Foreskin fibroblast (primary cell): ENCODE measurements at places on chromosomes 16 and 17.

DNA sequence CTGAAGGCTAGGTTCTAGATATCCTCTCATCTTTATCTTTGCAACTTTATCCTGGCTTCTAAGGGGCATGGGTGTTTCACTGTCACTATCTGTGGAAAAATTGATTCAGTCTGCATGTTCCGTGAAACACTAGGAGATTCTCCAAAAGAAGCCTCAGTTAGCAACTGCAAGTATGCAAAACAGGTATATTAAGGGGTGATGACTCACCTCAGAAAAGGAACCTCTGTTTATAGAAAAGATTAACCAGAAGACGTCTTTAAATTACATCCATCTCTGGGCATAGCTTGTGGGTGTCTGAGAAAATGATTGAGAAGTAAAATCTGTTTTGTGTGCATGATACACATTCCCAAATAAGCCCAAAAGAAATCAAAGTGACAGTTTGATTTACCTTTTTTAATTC lies 353.8 kb upstream of the HSBP1 start:
- DNase-seq = no peak

GRCh38 chr17:3770466-3770865 lies 30.5 kb downstream of the ITGAE start:
- DNase-seq = no peak

- DNase-seq = no peak
Observed at GRCh38 chr16:55222486-55222885, 101.5 kb upstream of the IRX6 start.

- peak; percentile 82 for DNase-seq
Observed at GRCh38 chr17:19647697-19648474, 665 bp upstream of the ALDH3A2 start.

DNA sequence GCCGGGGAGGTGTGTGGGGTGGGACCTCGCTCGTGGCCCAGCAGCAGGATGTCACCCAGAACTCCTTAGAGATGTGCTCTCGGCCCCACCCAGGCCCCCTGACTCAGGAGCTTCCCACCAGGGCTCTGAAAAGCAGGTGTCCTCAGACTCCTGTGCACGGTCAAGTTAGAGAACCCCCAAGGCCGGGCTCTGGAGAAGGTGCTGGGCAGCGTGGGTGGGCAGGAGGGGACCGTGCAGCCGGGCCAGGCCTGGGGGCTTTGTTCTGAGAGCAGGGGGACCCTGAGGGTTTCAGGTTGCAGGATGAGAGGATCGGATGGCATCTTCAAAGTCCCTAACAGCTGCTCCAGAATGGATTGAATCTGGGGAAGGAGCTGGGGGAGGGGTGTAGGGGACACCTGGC lies 164.4 kb upstream of the CIBAR2 start:
- DNase-seq = no peak

- DNase-seq = peak; percentile 54
Observed at GRCh38 chr17:76266244-76266938, 1.2 kb downstream of the UBALD2 start.

- DNase-seq = no peak
Observed at GRCh38 chr16:48146710-48147109, 9.1 kb downstream of the ABCC12 start.

- DNase-seq = peak; percentile 46
Observed at GRCh38 chr17:57256708-57257112, 387 bp downstream of the MSI2 start.

DNA sequence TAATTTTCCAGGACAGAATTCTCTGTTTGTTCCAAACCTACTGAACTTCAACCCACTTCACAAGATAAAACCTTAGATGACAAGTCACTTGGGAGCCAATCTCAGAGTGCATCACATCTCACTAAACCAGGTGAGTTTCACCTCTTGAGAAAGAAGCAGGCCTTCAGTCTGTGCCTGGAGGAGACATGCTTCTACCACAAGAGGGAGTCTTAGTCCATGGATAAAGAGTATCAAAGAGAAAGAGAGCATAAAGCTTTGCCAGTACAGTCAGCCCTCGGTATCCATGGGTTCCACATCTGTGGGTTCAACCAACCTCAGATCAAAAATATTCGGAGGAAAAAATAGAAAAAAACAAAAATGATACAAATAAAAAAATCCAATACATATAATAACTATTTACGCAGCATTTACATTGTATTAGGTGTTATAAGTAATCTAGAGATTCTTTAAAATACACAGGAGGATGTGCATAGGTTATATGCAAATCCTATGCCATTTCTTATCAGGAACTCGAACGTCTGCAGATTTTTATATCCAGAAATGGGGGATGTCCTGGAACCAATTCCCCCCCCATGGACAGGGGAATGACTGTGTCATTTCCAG lies 37.7 kb downstream of the DUSP14 start:
- DNase-seq = peak; percentile 77

- DNase-seq = no peak
Observed at GRCh38 chr17:31388770-31389656, 2.5 kb upstream of the RAB11FIP4 start.

- no peak for DNase-seq
Observed at GRCh38 chr16:84161037-84161436, 15.9 kb downstream of the DNAAF1 start.

DNA sequence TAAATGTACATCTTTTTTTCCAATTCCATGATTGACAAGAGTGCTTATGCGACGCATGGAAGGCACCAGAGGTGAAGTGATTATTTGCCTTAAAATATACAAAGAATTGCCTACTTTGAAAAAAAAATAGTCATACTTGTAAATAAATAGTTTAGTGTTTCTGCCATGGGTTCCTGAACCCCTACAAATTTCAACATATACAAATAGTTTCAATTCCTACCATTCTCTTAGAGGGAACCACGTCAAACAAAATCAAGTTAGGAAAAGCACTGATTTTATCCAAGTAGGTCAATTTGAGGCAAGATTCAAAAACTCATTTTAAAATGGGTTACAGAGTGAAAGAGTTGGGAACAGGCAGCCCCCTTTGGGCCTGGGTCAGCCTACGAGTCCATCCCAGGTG lies 11.7 kb downstream of the CMTM3 start:
- no peak for DNase-seq

GRCh38 chr16:31402687-31403086 lies 9.6 kb downstream of the ITGAD start:
- peak; percentile 25 for DNase-seq

DNA sequence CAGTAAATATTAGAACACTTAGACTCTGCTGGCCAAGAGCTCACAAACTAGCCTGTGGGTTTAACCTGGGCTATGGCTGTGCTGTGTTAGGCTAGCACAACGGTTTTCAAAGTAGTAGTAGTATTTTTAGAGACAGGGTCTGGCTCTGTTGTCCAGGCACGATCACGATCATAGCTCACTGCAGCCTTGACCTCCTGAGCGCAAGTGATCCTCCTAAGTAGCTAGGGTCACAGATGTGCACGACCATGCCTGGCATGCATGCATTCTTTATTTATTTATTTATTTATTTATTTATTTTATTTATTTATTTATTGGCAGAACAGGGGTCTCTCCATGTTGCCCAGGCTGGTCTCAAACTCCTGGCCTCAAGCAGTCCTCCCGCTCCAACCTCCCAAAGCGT lies 10.3 kb downstream of the MRPL27 start:
- DNase-seq = no peak

- DNase-seq = peak; percentile 91
Observed at GRCh38 chr16:4402439-4403132, 13.8 kb downstream of the CORO7 start.
